ENCODE measurements at places on chromosomes 5 and 9.

DNA sequence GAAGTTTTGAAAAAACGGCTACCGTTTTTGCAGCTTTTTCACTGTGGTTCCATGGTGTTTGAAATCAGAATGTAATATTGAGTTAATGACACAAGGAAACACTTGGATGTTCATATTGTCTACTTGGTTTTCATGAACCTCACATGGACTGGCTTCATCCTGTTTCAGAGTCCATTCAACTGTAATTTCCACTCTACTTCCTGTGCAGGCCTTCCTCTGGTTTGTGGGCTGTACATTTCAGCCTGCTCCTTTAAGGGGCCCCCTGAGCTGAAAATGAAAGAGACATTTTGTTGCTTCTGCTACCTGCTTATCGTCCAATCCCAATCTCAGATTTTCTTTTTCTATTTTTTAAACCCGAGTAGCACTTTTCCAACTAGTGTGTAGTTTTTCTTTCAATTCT is 41.8 kb upstream of the CDKN2B start:
- no peak for DNase-seq

DNA sequence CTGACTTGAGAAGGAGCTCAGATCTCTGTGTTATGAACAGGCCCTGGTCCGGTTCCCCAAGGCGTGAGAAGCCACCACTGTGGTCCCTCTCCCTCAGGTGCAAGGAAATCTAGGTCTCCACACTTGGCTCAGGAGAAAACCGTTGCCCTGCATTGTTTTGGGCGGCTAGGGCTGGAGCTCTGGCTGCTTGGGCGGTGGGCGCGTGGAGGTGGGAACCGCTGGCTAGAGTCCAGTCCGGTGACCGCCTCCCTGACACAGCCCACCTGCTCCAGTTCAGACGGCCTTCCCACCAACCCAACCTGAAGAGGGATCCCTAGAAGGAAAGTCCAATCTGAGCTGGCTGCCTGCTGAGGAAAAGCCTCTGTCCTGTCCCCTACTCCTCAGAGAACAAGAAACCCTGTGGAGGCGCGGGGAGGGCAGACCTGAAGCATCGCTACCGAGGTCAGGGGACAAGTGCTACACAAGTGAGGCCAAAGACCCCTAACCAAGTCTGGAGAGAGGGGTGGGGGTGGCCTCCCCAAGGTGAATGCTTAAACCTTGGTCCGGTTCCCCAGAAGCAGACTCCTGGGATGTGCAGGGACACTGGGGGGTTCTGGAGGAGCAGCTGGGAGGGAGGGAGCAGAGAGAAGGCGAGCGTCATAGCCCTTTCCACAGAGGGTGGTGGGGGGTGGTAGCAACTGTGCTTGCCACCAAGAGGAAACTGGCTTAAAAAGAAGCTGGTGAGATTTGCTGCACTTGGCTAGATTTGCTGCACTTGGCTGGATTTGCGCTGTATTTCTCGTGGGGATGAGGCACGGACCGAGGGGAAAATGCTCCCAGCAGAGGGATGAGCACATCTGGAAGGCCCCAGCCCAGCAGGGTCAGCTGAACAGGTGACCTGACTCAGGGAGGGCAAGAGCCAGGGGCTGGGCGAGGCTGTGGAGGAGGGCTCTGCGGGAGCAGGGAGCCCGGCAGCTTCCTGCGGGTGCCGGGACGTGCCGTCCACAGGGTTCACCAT is 65.2 kb downstream of the RAPGEF1 start:
- no peak for DNase-seq

DNA sequence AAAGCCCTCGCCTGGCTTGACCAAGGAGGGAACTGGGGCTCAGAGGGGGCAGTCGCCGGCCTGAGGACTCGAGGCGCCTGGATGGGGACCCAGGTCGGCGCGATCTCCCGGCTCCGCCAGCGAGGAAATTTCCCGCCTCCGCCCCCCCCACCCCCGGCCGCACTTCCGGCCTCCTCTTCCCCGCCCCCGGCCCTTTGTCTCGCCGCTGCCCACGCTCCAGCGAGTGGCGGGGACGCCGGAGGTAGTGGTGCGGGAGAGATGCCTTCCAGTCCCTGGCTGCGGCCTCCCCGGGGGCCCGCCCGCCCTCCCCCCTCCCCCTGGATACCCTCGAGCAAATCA is 448 bp upstream of the GPRIN1 start:
- no peak for DNase-seq

- DNase-seq, result peak; percentile 59
Observed at GRCh38 chr9:113963017-113963620, 87.0 kb downstream of the ZNF618 start.

DNA sequence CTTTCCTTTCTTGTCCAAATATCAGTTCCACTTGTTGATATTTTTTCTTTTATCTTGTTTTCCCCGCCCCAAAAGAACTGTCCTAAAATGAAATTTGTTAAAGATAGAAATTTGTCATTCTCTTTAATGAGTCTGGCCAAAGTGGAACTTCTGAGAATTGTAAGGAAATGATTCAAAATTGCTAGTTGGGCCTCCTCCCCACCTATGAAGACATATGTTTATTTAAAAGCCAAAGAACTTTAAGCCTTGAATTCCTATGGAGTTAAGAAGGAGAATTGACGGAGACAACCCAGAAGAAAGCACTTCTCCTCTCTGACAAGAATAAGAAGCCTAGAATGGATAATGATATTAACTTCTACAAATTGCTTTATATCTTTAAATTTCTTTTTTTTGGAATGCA is 59.1 kb upstream of the ALDH1A1 start:
- no peak for DNase-seq

- DNase-seq, result no peak
Observed at GRCh38 chr9:81032831-81033230, 656.5 kb downstream of the TLE1 start.

DNA sequence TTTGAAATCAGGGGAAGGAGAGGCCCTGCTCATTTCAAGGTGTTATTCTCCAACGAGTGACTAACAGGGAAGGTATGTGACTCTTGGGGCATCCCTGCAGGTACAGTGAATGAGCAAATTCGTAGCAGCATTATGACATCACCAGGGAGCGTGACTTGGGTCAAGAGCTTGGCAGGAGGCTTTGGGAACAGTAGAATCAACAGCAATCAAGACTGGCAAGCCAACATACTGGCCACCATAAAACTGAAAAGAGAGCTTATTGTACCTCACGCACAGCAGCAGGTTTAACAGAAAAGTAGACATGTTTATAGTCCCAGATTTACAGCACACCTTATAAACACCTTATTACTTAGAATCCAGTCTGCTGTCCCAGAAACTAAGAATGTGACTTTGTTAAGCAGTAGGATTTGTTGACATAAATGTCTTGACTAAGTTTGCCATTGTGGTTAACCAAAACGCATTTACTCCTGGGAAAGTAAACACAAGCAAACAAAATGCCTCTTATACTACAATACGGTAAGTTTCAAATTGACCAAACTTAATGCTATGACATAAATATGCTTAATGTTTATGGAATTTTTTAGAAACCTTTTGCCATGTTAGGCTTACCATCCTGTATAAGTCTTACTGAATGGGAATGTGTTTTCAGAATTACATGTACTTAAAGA is 297.8 kb downstream of the NPR3 start:
- DNase-seq, result peak; percentile 70

- DNase-seq, result no peak
Observed at GRCh38 chr5:96627792-96628398, 34.3 kb upstream of the CAST start.

- DNase-seq, result no peak
Observed at GRCh38 chr5:102622262-102622661, 123.5 kb upstream of the SLCO6A1 start.

- no peak for DNase-seq
Observed at GRCh38 chr5:126520593-126520953, 74.4 kb downstream of the ALDH7A1 start.

DNA sequence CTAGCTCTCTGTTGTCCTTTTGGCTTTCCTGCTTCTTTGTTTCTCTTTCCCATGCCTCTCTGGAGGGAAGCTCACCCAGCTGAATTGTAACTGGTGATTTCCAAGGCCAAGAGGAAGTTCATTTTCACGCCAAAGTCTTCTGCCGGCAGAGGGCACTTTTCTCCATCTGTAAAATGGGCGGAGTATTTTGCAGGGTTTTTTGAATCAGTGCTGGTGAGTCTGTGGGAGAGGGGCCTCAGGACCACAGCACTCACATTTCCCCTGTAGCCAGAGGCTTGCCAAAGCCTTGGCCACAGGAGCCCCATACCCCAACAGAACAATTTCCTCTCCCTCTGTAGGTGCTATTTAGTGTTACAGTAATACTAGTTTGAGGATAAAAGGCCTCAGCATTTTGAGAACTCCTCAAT is 42.3 kb upstream of the MATR3 start:
- no peak for DNase-seq

- no peak for DNase-seq
Observed at GRCh38 chr5:168778536-168778935, 199.4 kb upstream of the PANK3 start.

- no peak for DNase-seq
Observed at GRCh38 chr9:26950521-26950920, 3.5 kb upstream of the PLAA start.

- DNase-seq, result no peak
Observed at GRCh38 chr5:145479857-145480256, 355.3 kb downstream of the PRELID2 start.

GRCh38 chr9:26437056-26437711 is 455.4 kb downstream of the CAAP1 start:
- DNase-seq, result no peak

DNA sequence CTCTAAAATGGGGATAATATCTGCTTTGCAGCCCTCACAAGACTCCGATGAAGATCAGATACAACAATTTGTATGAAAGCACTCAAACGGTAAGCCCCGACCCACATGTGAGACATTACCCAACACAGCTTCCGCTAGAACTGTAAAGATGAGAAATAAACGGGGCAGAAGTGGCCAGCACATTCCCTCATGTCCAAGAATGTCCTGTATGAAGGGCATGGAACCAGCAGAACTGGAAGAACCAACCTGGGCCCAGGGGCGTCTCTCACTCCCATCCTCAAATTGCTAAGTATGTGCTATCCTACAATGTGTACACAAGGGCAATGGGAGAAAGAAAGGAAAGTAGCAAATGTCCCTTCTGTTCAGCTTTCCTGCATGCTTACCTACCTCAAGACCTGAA is 33.0 kb downstream of the CCDC125 start:
- DNase-seq, result no peak

GRCh38 chr9:70255486-70255885 is 3.3 kb upstream of the SMC5 start:
- DNase-seq, result no peak

- no peak for DNase-seq
Observed at GRCh38 chr5:93748875-93749397, 7.5 kb upstream of the POU5F2 start.

GRCh38 chr5:174329738-174330137 is 284.2 kb downstream of the NSG2 start:
- no peak for DNase-seq

DNA sequence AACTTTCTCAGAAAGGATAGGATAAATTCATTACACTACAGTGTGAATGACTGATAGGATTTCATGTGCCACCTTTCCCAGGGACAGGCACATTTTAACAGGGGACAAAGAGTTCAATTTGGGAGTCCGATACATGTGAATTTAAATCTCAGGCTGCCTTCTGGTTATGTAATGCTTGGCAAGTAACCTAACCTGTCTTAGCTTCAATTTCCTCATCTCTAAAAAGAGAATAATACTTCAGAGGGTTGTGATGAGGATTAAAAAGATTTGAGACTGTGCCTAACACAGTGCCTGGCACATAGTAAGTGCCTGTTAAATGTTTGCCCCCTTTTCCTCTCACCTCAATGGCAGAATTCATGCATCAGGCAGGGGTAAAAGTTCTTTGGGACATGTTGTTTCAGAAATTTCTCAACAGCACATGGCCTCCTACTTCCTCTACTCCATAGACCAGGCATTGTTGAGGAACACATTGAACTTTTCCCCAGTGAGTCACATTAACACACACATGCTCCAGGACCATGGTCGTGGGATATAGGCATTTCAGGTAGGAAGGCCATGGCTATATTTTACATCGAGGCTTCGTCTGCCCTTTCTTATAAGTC is 94.6 kb upstream of the EGFLAM start:
- DNase-seq, result peak; percentile 6
